CD4-positive, alpha-beta T cell treated with Interleukin-21 for 1 hour (primary cell): ENCODE measurements at places on chromosomes 4 and X.

GRCh38 chr4:114603497-114603896, 4.9 kb downstream of the UGT8 start:
- no peak for DNase-seq

DNA sequence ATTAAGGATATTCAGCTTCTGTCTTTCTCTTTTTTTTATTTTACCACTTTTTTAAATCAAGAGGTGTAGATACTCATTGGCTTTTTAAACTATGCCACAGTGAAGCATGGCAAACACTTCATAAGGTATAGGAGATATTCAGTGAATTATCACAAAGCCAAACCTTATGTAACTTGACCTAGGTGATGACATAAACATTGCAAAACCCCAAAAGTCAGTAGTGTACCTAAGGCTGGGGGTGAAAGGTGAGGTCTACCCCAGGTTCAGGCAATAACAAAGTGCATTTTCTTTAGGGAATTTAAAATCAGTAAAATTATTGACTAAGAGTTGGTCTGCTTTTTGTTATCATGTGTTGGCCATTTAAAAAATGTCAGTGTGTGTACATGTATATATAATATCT, 39.1 kb downstream of the CDKL5 start:
- DNase-seq, result no peak

GRCh38 chr4:99651811-99652485, 5.7 kb downstream of the C4orf54 start:
- no peak for DNase-seq

GRCh38 chr4:145490361-145490760, 8.7 kb downstream of the SMAD1 start:
- DNase-seq, result no peak

DNA sequence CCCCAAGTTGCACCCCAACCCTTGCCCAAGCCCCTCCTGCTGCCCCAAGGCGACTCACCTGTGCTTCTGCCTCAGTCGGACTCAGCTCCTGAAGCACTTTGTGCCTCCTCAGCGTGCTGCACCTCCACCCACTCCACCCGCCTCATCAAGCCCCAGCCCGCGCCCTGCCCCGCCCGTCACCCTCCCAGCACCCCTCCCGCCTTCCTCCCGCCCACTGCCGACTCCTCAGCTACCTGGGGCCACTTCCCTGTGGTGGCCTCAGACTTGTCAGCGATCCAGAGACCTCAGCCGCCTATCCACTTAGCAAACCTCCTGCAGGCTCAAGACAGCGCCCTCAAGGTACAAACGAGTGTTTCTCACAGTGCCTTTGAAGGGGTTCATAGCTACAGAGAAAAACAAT, 19.6 kb upstream of the IQCM start:
- no peak for DNase-seq

- DNase-seq, result no peak
Measured at GRCh38 chrX:63426519-63426918, 75.4 kb upstream of the SPIN4 start.
